ENCODE measurements at places on chromosomes 1 and 21. TPM values are rescaled to one million over a fixed set of nuclear protein-coding genes. Genes with fewer than 3 reads are reported as not detected.

TMPRSS2 gene
- not detected for total RNA-seq

DPT gene
- 42.0 TPM for total RNA-seq

GNAT2 gene
- not detected for total RNA-seq

PRRX1 gene
- 46.3 TPM for total RNA-seq

NT5C1A gene
- 31.3 TPM for total RNA-seq
